ENCODE measurements at places on chromosomes 6 and 20.
A peak's percentile ranks its signal among the peaks of the same experiment; 100 is the strongest.

GRCh38 chr20:20734475-20734948 lies 22.1 kb upstream of the RALGAPA2 start:
- no peak for DNase-seq

DNA sequence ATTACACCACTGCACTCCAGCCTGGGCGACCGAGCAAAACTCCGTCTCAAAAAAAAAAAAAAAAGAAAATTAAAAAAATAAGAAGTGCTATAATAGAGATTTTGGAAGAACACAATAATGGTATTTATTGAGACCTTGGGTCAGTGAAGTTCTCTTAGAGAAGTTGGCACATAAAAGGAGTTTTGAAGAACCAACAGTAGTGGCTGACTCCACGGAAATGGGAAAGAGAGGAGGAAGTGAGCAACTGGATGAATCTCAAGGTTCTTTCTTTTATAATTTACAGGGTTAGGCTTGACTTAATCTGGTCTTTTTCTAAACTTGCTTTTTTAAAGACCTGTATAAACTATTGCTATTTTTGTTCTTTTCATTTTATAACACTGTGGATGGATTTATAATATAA lies 52.8 kb downstream of the TOMM6 start:
- no peak for DNase-seq

DNA sequence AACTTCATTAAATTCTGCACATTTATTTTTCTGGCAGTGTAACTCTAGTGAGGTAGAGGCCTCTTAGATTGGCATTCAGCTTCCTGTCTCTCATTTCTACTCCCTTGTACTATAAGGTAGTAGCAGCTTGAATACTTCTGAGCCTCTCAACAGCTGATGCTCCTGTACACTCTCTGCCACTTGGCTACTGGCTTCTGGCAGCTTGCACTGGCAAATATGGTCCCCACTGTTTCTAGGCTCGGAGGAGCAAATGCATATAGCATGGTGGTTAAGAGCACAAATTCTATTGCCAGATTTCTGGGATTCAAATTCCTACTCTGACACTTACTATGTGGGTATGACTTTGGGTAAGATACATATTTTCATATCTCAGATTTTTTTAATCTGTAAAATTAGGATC lies 292.8 kb upstream of the ADGRB3 start:
- no peak for DNase-seq

GRCh38 chr6:125811259-125811658 lies 20.5 kb downstream of the NCOA7 start:
- DNase-seq = no peak

DNA sequence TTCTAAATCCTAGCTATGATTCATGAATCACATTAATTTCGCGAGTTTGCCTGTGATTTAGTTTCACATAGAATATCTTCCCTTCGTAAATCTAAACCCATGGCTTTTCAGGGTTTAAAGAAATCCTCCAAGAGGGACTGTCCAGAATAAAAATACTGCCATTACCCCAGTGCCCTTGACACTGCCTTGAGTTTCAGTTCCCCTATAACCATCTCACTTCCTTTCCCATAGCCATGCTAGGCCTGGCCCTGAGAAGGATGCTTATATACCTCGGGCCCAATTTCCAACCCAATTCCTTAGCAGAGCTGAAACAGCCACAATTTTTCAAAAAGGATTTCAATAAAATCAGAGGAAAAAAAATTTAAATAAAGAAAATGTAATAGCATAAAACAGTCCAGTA lies 697.3 kb downstream of the FRK start:
- no peak for DNase-seq

DNA sequence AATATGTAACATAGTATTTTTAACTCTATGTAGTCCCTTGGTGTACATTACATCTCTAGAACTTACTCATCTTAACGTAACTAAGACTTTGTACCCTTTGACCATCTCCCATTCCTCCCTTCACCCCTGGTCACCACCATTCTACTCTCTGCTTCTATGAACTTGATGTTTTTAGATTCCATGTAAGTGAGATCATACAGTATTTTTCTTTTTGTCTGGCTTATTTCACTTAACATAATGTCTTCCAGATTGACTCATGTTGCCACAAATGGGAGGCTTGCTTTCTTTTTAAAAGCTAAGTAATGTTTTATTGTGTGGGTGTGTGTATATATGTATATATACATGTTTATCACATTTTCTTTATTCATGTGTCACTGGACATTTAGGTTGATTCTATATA lies 55.8 kb downstream of the TMEM200A start:
- DNase-seq = peak; percentile 87

DNA sequence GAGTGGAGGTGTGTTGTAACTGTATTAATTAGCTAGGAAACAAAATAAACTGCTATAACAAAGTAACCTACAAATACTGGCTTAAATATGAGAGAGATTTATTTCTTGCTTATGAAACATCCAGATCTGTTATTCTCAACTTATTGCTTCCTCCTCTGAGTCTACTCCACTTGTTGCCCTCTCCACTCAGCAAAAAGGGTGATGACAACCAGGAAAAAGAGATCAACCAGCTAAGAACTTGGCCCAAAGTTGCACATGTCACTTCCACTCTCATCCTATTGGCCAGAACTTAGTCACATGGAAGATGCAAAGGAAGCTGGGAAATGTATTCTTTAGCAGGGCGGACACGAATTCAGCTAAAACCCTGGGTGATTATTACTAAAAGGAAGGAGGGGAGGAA lies 5.2 kb upstream of the TP53RK start:
- peak; percentile 58 for DNase-seq

- no peak for DNase-seq
Measured at GRCh38 chr6:52104979-52105378, 17.6 kb upstream of the PKHD1 start.

DNA sequence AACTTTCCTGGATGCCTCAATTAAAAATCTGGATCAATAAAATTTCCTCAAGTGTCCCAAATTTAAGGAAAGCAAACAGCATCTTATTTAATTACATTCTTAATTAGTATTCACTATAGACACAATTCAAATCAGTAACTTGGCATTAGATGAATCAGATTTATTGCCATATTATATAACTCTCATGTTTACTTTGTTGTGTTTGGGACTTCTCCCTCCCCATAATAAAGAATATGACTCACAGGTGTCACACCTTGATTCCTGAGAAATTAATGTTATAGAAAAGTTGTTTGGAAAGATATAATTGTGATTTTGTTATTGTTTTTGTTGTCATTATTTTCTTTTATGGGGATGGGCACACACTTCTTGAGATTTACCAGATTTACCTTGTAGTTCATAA lies 18.4 kb downstream of the EYA4 start:
- DNase-seq = no peak

- no peak for DNase-seq
Measured at GRCh38 chr20:8372824-8373380, 240.8 kb downstream of the PLCB1 start.

GRCh38 chr6:77686931-77687330 lies 34.1 kb downstream of the MEI4 start:
- DNase-seq = no peak

DNA sequence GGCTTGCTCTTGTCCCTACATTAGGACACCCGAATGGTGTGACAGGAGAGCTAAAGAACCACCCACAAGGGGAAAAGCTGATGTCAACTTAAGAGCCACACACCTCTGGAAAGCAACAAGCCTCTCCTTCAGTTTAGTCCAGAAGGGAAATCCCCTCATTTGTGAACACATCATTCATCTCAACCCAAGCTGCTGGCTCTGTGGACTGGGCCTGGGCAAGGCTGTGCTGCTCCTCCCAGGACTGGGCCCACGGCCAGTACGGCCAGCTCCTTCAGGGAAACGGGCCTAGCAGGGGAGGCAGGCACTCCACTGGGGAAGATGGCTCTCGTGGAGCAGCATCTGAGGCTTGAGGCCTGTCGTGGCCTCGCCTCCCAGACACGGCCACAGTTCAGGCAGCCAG lies 12.8 kb upstream of the SLC4A11 start:
- no peak for DNase-seq

GRCh38 chr6:162226803-162227202 lies 500.8 kb downstream of the PRKN start:
- no peak for DNase-seq

DNA sequence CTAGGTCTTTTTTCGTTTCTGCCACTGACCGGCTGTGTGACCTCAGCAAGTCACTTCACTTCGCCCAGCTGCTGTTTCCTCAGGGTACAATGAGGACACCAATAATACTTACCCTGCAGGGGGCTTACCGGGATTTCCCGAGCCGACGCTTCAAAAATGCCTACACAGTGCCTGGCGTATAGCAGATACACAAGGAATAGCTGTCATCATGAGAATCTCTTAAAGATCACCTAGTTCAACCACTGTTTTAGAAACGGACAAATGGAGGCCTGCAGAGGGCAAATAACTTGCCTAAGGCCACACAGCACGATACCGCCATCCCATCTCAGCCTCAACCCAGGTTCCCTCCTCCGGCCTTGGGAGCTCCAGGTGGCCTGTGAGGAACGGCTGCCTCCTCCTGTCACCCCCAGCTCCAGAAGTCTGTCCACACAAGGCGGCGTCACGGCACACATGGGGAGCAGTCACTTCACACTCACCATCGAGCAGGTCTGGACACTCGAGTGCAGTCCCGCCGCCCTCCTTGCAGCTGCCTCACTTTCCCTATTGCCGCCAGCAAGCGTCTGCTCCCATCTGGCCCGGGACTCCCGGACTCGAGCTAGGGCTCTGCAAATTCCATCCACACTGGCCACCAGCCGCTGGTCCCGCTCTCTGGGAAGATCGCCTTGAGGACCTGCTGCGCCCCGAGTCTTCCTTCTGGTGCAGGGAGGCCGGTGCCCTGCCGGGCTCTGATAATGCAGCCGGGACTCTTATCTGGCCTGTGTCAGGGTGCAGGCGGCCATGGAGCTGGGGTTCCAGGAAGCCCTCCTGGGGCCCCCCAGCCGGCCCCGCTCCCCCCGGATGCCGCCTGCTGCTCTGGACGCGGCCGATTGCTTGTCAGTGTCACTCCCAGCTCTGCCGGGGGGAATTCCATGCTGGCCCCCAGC lies at the start of gene RIPOR3:
Gene RIPOR3 (minus strand): TSS at position 893 of the 923 bp plus-strand sequence. CDS start 414 bp downstream, at position 479.
- DNase-seq = peak; percentile 20

DNA sequence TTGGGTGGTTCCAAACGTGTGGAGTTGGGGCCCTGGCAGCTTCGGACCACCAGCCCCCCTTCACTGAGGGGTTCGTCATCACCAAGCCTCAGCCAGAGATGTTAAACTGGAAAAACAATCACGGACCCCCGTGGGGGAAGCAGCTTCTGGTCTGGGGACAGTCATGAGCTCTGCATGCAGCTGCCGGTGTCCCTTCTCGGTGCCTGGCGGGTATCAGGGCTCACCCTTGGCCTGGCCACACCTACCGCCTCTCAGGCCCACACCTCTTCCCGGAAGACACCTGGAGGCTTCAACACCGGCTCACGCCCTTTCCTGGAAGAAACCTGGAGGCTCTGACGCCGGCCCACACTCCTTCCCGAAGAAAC lies 77.8 kb upstream of the BHLHE23 start:
- no peak for DNase-seq

DNA sequence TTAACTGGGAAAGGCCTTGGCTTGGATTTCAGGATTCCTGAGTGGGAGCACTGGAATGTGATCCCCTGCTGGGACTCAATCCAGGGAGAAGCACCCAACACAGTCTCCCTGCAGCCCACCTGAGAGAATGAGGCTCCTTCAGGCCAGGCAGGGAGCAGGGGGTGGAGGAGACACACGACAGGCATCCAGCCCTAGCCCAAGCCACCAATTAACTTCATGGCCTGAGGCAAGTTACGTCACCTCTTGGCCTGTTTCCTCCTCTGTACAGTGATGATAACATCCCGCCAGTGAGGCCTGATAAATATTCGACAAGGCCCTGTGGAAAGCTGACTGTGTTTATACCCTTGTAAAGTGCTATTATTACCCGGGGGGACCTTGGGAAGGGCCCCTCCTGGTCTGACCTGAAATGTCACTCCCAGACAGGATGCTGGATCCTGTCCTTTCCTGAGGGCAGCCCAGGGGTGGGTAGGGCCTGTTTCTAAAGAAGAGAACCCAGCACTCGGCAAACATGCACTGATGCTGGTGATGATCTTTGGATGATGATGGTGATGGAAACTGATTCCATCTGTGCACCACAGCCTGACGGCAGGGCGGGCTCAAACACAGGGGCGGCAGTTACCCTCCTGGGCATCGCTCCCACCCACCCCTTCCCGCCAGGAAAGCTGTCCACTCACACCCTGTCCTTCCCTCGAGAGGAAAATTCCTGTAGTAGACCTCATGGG lies 12.4 kb downstream of the FRS3 start:
- DNase-seq = peak; percentile 67

DNA sequence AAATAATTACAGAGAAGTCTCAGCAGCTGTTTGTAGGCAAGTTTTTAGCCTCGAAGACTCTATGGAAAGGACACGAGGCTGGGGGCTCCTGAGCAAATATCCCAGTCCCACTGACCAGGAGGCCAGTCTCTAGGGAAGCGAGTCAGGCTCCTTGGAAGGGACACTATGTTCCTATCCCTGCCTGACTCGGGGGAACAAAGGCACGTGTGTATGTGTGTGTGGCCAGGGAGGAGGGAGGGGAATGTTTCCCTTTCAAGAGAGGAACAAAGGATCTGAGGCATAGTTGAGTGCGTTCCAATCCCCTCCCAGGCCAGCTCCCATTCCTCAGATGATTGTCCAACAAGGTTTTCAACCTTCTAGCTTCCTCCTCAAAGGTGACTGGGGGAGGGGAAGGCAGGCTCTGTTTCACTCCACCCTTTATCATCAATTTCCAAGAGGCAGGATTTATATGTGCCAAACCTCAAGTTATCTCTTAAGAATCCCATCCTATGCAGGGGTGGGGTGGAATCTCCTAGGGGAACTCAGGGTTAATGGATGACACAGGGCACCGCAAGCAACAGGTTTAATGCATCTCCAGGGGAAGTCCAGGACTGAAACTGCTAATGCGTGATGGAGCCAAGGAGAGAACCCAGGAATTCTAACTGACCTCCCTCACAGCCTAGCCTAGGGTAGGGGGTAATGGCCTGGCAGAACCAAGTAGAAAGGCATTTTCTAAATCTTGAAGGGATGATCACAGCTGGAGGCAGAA lies 9.9 kb downstream of the BCL2L1 start:
- peak; percentile 92 for DNase-seq

- peak; percentile 70 for DNase-seq
Measured at GRCh38 chr6:26331218-26332073, 33.6 kb upstream of the BTN3A2 start.

DNA sequence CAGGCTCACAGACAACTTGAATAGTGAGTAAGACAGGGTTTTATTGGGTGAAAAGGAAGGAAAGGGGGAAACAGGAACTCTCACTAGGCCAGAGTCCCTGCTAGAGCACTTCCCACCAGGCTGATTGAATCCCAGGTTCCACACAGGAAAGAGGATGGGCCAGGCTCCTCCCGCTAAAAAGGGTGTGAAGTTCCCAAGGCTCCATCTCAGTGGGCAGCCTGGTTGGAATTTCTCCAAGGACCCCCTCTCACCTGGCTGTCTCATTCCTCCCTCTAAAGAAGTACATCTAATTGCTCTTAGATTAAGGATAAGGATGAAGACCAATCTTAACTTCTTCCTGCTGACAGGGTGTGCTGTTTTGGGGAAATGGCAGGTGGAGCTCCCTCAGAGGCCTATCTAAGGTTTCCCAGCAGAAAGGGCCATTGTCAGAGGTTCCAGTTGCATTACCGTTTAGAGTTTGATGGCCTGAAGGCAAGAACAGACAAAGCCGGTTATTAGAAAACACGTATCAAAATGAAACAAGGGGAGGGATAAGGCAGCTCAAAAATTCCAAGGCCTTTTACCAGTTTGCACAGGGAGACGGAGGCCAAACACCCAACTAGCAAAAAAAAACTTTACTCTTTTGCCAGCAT lies 21.5 kb downstream of the COL19A1 start:
- no peak for DNase-seq

- peak; percentile 32 for DNase-seq
Measured at GRCh38 chr6:157449610-157450009, 68.6 kb downstream of the ZDHHC14 start.

All from fibroblast of skin of right biceps (primary cell).